ENCODE measurements at places on chromosomes 1 and 21.

- DNase-seq: no peak
These were observed 90.3 kb downstream of the DISP1 start for GRCh38 chr1:222905151-222905550.

DNA sequence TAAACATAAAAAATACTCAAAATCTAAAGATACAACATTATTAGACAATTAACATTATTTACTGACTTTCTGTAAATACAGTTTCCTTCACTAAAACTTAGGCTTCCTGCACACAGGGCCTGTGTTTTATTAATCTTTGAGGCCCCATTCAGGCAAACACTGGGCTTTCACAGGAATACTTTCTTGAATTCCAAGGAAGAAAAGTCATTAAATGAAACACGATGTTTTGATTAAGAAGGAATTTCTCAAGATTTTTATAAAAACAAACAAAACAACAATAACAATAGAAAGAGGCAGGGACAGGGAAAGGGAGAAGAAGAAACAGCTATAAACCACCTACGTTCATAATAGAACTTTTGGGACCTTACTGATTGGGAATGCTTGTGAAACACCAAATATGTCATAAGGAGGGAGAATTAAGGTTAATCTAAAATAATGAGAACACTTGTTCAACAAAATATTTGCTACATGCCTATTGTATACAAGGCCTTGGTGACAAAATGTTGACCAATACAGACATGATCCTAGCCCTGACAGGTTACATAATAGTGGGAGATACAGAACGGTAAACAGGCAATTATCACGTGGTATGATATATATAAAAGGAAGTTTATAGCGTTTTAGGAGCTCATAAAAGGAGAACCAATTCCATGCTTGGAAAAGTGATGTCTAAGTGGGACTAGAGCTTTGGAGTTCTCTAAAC is 3.6 kb downstream of the DDAH1 start:
- DNase-seq: no peak

- DNase-seq: peak; percentile 8
These were observed 10.0 kb downstream of the ECHDC2 start for GRCh38 chr1:52911541-52911940.

GRCh38 chr1:232655028-232655745 is 25.3 kb upstream of the SIPA1L2 start:
- DNase-seq: no peak

DNA sequence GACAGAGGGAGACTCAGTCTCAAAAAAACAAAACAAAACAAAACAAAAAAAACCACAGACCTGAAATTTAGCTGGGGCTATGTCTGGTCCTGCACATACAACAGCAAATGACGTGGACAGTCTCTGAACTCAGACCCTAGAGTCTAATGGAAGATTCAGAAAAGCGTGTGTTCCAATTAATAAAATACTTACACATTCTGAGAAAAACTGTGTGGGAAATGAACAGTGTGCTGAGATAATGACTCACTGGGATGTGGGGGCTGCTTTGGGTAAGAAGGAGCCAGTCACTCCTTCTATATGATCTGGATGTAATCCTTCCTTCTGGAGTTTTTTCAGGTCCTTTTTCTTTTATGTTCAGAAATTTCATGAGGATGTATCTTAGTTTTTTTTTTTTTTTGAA is 29.4 kb downstream of the CLDN14 start:
- DNase-seq: no peak

DNA sequence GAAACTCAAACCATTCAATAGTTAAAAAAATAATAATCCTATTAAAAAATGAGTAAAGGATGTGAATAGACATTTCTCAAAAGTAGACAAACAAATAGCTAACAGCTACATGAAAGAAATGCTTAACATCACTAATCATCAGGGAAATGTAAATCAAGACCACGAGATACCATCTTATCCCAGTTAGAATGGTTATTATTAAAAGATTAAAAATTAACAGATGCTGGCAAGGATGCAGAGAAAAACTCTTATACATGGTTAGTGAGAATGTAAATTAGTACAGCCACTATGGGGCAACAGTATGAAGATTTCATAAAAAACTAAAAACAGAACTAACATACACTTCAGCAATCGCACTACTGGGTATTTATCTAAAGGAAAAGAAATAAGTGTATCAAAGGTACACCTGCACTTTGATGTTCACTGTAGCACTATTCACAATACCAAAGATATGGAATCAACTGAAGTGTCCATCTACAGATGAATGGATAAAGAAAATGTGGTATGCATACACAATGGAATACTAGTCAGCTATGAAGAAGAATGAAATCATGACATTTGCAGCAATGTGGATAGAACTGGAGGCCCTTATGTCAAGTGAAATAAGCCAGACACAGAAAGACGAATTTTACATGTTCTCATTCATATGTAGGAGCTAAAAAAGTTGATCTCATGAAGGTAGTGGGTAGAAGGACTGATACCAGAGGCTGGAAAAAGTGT is 117.9 kb downstream of the ACBD6 start:
- no peak for DNase-seq

DNA sequence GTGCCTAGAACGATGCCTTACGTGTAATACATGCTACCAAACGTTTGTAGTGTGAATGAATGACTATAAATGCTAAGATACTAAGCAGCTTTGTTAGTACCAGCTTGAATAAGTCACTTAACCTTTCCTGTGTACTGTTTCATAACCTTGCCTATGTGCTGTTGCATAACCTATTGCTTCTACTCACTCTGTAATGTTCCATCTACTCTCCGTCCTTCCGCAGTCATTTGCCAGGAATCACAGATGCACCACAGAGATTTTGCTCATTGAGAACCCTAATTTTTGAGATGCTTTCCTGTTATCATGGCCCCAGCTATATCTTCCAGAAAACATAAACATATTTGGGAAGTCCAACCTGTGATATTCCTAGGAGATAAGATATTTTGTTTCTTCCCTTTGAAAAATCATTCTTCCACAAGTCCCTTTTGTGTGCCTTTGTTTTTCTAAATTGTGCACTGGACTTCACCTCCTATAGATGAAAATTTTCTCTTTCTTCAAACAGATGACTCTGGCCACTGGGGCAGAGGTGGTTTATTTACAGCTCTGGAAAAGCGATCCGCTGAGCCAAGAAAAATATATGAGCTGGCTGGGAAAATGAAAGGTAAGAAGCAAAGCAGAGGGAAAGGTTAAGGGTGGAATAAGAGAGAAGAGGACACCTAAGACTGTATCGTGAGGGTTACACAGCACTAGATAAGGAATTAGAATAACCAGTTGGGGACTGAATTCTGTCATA is 44.8 kb downstream of the CHD1L start:
- no peak for DNase-seq

DNA sequence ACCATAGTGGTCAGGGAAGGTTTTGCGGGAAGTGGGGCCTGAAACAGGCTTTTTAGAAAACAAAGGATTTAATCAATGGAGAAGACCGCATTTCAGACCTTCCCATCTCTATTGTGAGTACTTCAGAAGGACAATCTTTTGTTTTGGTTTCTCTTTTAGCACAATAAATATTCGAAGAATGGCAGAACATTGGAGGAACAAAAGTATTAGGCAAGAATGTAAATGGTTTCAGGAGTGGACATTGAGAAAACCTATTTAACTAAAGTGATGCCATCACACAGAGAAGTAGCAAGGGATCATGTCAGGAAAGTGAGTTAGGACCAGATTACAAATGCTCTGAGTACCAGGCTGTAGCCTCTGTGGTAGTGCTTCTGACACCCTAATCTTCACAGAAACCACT is 26.8 kb upstream of the UBE2U start:
- no peak for DNase-seq

DNA sequence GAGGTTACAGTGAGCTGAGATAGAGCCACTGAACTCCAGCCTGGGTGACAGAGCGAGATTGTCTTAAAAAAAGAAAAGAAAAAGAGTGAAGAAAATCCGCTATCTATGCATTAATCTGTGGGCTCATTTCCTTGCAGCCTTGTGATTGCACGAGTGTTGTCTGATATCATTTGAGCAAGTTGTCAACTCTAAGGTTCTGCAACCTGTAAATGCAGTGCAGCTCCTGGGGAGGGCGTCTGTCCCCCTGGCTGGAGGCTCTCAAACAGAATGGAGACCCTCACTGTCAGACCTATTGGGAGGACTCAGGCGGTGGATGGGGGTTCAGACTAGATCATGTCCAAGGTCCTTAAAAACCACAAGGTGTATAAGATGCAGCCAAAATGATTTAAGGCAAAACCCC is 6.2 kb downstream of the CORT start:
- DNase-seq: no peak

GRCh38 chr1:16183765-16184556 is 28.1 kb upstream of the EPHA2 start:
- no peak for DNase-seq

DNA sequence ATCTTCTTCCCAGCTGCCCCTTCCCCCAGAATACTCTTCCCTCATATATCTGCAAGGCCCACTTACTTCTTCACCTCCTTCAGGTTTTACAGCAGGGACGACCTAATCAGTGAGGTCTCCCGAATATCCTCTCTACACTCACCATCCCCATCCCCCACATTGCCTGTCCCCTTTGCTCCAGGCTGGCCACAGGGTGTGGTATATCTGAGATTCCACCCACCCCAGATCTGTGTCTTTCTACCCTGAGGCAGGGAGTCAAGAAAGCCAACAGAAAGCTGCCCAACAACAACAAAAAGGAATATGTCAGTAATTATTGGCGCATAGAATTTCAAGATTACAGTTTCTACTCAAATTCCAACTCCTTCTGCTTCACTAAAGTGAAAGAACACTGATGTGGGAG is 30.0 kb upstream of the OPRD1 start:
- DNase-seq: no peak

- DNase-seq: no peak
These were observed 54.0 kb downstream of the COLGALT2 start for GRCh38 chr1:183983371-183984105.

- no peak for DNase-seq
These were observed 31.3 kb upstream of the GUCA2A start for GRCh38 chr1:42195841-42196240.

DNA sequence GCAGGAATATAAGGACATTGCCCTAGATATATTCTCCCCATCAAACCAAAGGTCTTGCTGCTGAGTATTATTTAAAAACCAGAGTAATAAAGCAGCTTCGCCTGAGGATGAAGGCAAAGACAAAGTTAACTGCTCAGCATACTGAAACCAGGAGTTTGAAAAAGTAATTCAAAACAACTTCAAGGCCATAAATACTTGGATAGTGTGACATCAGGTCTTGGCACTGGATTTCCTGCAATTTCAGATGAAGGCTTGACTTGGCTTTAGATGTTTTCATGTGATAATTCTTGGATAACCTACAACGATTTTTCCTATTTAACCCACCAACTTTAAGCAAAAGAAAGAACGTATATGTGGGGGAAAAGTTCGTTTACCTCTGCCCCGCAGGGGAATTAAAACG is 10.6 kb downstream of the SOD1 start:
- no peak for DNase-seq

GRCh38 chr1:206686478-206687249 is 2.0 kb downstream of the MAPKAPK2 start:
- DNase-seq: peak; percentile 64

GRCh38 chr1:67919274-67920072 is 86.2 kb upstream of the GNG12 start:
- peak; percentile 46 for DNase-seq

All from NCI-H524 (cell line).